ENCODE measurements at places on chromosomes 3 and 15.

GRCh38 chr3:55532806-55533205, 45.7 kb upstream of the WNT5A start:
- H3K4me3 ChIP-seq, result no peak overlapping the region
- no peaks in the 10 kb centered on the region for H3K27me3 ChIP-seq
- no peaks in the 10 kb centered on the region for H3K4me1 ChIP-seq

DNA sequence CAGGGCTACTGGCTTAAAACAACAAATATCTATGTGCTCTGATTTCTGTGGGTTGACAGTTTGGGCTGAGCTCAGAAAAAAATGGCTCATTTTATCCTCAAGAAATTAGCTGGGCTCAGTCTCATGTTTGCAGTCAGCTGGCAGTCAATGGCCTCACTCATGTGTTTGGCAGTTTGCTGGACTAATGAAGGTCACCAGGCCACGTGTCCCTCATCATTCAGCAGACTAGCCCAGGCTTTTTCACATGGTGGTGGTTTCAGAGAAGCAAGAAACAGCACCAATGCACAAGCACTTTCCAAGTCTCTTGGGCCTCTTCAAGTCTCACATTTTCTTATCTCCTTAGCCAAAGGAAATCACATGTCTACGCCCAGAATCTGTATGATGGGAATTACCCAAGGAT, 478.3 kb upstream of the PPP2R3A start:
- no peaks in the 10 kb centered on the region for H3K36me3 ChIP-seq
- no peaks in the 10 kb centered on the region for H3K4me1 ChIP-seq
- no peaks in the 10 kb centered on the region for H3K27me3 ChIP-seq
- no peak overlapping the region for H3K27ac ChIP-seq
- no peak for DNase-seq

GRCh38 chr3:10219737-10220136, 28.5 kb upstream of the TATDN2 start:
- no peaks in the 10 kb centered on the region for H3K27me3 ChIP-seq
- H3K36me3 ChIP-seq, result no peaks in the 10 kb centered on the region
- DNase-seq, result peak; percentile 51
- H3K4me1 ChIP-seq, result peaks cover 35% of the 10 kb centered on the region

DNA sequence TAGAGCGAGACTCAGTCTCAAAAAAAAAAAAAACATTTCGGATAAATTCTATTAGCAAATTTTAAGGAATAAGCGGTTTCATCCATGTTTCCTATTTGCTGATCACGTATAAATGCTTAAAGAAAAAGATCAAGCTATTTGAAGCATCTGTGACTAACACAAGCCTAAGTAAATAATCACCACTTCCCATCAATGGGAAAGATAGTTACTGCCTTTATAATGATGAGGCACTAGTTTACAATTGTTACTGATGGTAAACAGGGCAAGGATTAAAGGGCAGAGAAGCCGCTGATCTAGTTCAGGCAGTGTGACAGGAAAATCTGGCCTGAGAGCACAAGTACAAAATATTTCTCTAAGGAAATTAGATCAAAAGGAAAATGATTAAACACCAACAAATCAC, 13.7 kb downstream of the CLPX start:
- no peaks in the 10 kb centered on the region for H3K27me3 ChIP-seq
- peaks cover 90% of the 10 kb centered on the region for H3K36me3 ChIP-seq
- DNase-seq, result no peak
- H3K27ac ChIP-seq, result no peak overlapping the region
- no peak overlapping the region for H3K4me3 ChIP-seq
